ENCODE measurements at places on chromosomes 11 and 22.

DNA sequence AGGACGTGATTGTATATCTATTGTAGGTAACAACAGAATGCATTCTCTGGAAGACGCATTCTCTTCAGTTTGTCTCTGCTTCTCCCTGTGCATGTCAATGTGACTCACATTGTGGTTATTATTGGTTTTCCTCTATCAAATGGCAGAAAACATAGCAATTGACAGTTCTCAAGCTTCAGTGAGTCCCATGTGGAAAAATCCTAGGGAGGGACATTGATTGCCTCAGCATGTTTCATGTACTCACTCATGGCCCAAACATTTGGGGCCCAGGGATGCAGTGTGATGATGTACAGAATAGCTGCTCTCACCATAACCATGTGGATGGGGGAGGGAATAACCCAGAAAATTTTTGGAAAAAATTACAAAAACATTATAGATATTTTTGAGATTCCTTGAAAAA lies 9.3 kb upstream of the ARL14EP start:
- DNase-seq = no peak

GRCh38 chr22:27405672-27406388 lies 395.7 kb downstream of the MN1 start:
- no peak for DNase-seq

- no peak for DNase-seq
These were observed 10.5 kb downstream of the HEPHL1 start for GRCh38 chr11:94031625-94032024.

DNA sequence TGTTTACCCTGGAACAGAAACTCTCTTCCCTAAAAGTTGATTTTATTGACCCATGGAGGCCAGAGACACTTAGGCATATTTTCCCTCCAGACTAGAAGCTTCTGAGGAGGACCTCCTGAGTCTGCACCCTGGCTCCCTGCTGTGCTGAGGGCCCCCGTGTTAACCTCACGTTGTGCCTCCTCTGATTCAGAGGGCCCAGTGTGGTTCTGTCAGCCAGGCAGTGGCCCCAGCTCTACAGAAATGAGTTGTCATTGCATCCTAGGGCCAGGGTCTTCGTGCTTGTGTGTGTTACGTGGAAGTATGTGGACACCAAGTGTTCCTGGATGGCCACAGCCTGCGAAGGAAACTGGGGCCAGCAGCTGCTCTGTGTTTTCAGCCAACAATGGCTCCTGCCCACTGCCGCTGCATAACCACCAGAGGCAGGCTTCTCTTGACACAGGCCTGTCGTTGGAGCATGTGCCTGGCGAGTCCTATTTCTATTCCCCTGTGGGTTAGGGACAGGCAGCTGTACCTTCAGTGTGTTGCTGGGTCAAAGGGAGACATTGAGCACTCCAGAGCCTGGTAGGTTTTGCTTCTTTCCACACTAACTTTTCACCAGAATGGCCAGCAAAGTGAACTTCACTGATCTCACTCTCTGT lies 44.5 kb downstream of the MED15 start:
- no peak for DNase-seq

GRCh38 chr11:111846636-111847035 lies 24.7 kb downstream of the ALG9 start:
- no peak for DNase-seq

GRCh38 chr11:72309074-72309598 lies 65.2 kb upstream of the PHOX2A start:
- no peak for DNase-seq

- DNase-seq = peak; percentile 31
These were observed 1.4 kb downstream of the CTTN start for GRCh38 chr11:70399681-70400112.

DNA sequence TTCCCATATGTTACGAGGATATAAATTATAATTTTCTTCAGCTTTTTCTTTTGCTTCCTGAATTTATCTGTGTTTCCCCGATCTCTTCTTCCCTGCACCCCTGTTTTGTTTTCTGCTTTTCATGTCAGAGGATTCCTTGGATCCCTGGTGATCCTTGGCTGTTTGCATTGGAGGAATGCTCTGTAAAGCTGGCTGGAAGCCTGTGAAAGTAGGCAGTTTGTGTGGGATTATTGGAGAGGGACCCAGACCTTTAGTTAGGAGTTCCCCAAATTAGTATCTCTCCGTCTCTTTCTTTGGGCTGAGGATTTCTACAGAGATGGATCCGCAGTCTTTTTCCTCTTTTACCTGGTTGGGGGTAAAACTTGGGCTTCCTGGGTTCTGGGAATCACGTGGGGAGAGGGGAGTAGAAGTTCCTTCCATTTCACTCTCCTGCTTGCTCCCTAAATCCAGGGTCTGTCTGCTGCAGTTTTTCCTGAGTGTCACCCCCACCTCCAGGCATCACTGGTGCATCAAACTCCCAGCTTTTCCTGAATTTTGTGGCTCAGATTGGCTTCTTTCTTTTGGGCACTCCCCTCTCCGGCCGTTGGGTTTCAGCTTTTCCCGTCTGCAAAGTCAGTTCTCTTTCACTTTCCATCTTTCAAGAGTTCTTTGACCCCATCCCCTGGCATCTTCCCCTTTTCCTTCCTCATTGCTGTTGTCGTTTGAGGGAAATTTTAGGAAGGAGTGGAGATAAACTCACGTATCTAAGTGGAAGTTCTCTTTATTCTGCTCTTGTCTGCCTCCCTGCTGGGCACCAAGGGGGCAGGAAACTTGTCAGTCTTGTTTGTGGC lies 79.1 kb upstream of the ALX4 start:
- DNase-seq = no peak

GRCh38 chr11:31865606-31866300 lies 54.6 kb upstream of the PAX6 start:
- DNase-seq = no peak

- no peak for DNase-seq
These were observed 27.6 kb downstream of the WNT7B start for GRCh38 chr22:45949258-45949870.

DNA sequence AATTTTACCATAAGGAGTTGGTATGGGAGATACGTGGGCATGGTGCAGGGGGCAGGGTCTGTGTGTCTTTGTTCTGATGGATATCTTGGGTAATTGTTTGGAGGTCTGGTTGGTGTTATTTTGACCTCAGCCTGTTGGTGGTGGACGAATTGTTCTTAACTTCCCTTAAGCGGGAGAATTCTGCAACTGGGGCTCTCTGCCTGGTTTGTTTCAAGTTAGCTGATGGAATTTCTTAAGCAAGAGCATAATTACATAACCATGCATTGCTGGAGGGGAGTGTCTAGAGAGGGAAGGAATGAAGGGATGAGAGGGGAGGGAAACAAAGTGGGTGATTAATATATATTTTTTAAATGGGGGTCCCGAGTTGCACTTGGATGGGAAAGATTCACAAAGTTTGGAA lies 908.5 kb upstream of the RAG2 start:
- DNase-seq = no peak

- no peak for DNase-seq
These were observed 635 bp downstream of the C11orf21 start for GRCh38 chr11:2300936-2301630.

GRCh38 chr11:65662247-65662798 lies 393 bp downstream of the RELA start:
- no peak for DNase-seq

DNA sequence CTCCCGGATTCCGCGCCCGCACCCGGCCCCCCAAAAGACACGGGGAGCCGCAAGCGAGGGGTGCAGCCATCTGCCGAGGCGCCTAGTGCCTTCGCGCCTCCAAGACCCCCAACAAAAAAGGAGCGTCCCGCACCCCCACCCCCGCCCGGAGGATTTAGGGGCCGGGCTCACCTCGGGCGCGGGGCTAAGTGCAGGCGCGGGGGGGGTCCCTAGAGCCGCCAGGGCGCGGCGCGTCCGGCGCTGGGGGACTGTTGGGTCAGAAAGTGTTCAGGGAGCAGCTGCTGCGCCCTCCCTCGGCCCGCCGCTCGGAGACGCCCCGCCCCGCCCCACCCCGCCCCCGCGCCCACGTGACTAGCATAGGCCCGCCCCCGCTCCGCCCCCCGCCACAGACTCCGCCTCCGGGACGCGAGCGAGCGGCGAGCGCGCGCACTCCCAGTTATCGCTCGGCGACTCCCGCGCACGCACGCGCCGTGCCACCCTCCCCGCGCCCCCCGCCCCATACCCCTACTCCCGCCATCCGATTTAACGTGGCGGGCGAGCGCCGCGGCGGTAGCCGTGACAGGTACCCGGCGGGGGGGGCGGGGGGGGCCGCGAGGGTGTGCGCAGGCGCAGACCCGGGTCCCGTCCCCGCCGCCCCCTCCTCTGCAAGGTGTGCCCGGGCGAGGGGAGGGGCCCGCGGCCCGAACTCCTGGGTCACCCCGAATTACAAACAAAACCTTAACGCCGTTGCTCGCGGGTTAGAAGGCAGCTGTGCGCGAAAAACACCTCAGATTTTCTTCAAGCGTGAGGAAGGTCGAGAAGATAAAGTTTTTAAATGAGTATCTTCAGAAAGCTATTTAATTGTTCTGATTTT lies 56.2 kb downstream of the KCNJ4 start:
- peak; percentile 73 for DNase-seq

GRCh38 chr11:128814856-128815705 lies 52.0 kb downstream of the KCNJ1 start:
- DNase-seq = peak; percentile 50

- no peak for DNase-seq
These were observed 20.9 kb downstream of the LIMK2 start for GRCh38 chr22:31233001-31233400.

DNA sequence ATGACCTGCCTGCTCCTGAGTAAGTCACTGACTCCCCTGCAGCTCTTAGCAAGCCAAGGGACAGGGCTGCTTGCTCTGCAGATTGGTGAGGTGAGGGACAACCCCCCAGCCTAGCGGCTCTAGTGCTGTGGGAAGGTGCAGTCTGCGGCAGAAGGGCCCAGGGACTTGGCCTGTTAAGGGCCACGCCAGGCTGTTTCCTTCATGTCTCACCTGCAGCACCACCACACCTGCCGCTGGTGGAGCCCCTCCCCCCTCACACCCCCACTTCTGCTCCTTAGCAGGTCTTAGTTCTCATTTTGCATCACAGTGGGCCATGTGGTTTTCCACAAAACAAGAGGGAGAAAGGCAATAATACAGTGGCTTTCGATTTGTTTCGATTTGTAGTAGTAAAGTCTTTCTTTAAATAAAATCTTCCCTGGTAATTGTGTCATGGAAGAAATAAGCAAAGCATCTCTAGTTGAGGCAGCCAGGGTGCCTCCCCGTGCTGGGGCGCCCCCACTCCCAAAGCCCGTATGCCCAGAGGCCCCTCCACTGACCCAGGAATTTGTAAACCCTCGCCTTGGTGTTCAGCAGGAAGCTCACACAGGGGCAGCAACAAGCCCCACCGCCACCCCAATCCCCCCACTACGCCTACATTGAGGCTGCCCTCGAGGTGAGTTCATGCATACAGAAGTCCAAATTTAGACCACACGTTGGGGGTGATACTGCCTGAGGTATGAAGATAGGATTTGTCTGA lies 86.5 kb upstream of the CLDN5 start:
- DNase-seq = no peak

DNA sequence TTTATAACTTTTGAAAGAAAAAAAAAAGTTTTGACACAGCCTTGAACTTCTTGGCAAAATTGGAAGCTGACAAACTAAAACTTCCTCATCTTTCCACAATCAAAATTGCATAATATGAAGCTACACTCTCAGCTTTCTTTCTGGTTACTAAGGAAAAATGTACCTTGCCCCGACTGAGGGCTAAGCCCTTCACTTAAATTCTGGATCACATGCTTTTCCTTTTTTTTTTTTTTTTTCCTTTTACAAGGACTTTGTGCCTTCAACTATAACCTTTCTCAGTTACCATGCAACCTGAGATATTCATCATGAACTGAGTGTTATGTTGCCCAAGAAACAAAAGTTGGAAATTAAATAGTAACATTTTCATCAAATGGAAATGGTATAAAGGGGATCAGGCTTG lies 188.5 kb upstream of the CARD18 start:
- DNase-seq = no peak

DNA sequence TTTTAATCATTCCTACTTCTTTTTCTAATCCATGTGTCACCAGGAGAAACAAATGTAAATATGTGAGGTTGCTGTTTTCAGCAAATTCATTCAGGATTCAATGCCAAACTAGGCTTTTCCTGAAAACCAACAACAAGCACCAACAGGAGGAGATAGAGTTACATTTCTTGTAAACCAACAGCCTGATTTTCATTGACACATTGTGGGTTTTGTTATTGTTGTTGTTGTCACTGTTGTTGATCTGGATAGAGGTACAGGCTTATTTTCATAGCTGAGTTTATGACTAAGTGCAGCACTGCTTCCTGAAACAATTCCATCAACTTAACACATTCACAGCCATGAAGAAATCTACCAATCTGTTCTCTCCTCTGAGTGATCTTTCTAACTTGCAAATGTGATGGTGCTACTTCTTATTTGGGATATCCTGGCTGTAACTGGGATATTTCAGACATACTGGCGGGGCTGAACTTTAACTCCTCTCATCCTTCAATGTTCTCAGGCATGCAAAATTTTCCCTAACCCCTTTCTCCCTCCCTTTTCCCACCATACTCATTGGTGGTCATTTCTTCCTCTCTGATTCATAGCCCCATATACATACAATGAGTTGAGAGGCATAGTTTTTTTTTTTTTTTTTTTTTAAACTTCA lies 65.5 kb downstream of the ME3 start:
- no peak for DNase-seq

- DNase-seq = no peak
These were observed 34.7 kb downstream of the SNX19 start for GRCh38 chr11:130881475-130882137.

GRCh38 chr11:9790703-9791102 lies 126.8 kb downstream of the SWAP70 start:
- DNase-seq = no peak

DNA sequence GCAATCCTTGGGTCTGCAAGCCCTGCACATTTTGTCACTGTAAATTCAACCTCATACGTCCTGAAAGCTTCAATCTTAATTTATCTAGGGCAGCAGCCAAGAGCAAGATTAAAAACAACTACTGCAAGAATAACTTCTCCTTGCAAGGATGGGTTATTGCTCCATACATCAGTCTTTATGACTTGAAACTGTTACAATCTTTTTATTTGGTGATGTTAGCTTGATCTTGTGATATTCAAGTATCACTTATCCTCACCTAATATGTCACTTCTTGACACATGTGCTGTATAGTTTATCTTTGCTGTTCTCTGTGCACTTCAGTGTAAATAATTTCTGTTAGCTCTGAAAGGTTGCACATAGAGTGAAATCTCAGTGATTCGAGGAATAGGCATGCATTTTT lies 14.7 kb upstream of the APLP2 start:
- no peak for DNase-seq

GRCh38 chr11:129530154-129530895 lies 154.7 kb downstream of the BARX2 start:
- DNase-seq = no peak

GRCh38 chr11:132486060-132486459 lies 1046.2 kb downstream of the OPCML start:
- DNase-seq = no peak
